ENCODE measurements at places on chromosomes 7 and 10. TPM values are rescaled to one million over a fixed set of nuclear protein-coding genes. Genes with fewer than 3 reads are reported as not detected.

DNA sequence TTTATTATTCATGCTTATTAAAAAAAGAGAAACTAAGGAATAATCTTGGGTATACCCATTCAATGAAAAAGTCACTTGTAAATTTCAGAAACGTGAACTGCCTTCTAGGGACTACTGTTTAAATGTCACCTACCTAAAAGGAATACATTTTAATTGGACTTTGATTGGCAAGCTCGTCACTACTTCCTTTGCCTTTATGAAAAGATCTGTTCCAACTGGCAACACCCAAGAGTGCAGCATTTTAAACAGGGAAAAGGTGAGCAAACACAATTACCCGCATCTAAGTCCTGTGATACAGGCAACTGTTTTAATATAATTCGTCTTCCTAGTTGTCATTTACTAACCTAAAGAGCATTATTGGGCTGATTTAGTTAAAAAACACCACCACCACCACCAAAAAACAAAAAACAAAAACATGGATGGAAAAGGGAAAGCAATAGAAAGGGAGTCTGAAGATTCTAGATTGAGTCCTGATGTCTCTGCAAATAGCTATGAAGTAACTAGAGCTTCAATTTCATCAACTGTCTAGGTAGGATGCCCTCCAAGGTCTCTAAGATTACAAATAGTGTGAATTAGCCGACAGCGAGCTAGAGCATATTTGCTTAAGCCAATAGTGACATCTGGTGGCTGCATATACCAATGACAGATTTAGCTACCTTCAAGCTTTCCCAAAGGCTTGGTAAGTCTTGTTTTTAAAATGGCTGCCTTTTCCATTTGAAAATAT lies 33.8 kb upstream of the ICA1 start:
- peak; percentile 89 for DNase-seq
- no peak overlapping the region for H3K4me3 ChIP-seq
- H3K36me3 ChIP-seq, result no peaks in the 10 kb centered on the region
- no peaks in the 10 kb centered on the region for H3K4me1 ChIP-seq
- no peak overlapping the region for H3K27ac ChIP-seq
- H3K27me3 ChIP-seq, result no peaks in the 10 kb centered on the region

HHEX gene
- total RNA-seq, result 11.0 TPM

GRCh38 chr10:100148353-100149211 lies 37.2 kb downstream of the ERLIN1 start:
- H3K27ac ChIP-seq, result no peak overlapping the region
- DNase-seq, result peak; percentile 60
- no peak overlapping the region for H3K4me3 ChIP-seq
- H3K36me3 ChIP-seq, result peaks cover 33% of the 10 kb centered on the region
- peaks cover 28% of the 10 kb centered on the region for H3K4me1 ChIP-seq
- H3K27me3 ChIP-seq, result no peaks in the 10 kb centered on the region

DNA sequence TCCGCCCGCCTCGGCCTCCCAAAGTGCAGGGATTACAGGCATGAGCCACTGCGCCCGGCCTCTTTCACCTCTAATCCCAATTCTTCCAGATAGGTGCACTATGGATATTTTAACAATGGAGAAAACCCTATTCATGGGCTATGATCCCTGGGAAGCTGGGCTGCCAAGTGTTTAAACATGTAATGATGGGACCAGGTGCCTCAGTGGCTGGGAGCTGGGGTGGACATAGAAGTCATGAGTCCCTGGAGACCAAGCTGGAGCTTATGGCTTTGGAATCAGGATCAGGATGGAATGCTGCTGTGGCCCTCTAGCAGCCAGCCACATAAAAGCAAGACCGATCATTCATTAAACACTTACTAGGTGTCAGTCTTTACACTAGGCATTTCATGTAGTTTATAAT lies 41.8 kb upstream of the IGFBP3 start:
- DNase-seq, result no peak
- no peak overlapping the region for H3K27ac ChIP-seq
- no peaks in the 10 kb centered on the region for H3K4me1 ChIP-seq
- no peaks in the 10 kb centered on the region for H3K27me3 ChIP-seq

DNA sequence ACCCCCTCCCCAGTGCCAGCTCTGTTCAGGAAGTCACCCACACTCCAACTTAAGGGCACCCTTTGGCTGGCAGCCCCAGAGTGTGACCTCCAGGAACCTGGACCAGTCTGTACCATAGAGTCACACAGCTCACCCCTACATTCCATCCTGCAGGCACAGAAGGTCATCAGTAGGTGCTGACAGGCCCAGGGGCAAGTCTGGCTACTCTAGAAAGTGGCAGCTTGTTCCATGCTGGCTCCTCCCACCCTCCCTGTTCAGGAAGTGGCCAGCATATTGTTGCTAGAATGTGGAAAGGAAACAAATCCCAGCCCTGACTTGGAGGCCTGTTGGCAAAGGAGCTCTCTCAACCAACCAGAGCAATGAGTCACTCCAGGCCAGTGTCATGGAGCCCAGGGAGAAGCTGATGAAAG lies 3.2 kb upstream of the NCOA4 start:
- peaks cover 20% of the 10 kb centered on the region for H3K4me1 ChIP-seq
- H3K36me3 ChIP-seq, result no peaks in the 10 kb centered on the region

DNA sequence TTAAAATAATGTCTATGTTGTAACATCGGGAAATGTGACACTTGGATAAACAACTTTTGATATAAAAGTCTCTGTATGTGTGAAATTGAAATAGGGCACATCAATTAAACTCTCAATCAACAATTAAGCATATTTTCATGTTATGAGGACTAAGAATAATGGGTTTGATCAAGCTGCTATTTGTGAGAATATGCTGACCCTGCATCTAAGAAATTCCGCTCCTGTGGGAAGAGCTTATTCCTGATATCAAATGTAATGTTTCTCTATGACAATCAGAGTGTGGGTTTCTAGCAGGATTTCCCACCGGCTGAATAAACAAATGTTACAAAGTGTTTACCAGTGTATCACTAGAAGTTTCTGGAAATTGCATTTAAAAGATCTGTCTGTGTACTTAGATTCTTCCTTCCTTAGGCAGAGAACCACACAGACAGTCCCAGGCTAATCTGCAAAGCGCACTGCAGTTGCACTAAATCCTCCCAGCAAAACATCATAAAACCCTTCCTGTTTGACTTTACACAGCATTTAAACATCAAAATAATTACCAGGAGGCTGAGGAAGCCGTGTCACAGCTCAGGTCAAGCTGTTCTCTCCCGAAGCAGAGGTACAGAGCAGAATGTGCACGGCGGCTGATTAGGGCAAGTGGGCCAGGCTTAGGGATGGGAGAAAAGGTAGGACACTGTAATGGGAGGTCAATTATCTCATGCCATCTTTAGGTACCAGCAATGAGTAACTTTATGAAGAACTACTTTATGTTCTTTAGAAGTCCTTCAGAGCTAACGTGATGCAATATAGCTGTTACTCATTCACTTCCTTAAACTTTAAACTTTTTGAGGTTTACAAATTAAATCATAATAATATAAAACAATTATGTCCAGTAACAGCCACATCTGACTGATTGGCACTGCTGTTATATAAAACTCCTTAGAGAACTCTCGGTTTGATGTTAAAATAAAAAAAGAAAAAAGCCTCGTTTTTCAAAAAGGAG lies 109.1 kb upstream of the CTTNBP2 start:
- no peaks in the 10 kb centered on the region for H3K36me3 ChIP-seq
- H3K4me3 ChIP-seq, result no peak overlapping the region
- DNase-seq, result no peak
- no peaks in the 10 kb centered on the region for H3K4me1 ChIP-seq
- H3K27me3 ChIP-seq, result no peaks in the 10 kb centered on the region
- H3K27ac ChIP-seq, result no peak overlapping the region

TMEM184A gene
- 34.8 TPM for total RNA-seq

ARHGAP22 gene
- total RNA-seq, result 9.9 TPM

DNA sequence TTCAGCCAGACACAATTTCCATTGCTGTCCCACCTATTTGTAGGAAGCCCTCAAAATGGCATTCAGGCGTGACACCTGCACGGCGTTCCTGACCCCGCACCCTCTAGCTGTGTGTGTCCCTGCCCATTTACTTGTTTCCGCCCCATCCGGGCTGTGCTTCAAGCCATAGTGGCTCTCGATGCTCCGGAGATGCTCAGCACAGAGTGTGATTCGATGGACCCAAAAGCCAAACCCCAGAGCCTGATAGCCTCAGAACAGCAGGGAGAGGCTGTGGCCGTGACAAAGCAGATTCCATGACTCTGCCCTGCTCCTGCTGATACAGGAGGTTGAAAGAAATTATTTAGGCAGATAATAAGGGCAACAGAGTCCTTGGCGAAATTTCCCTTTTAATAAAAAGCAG lies 13.4 kb downstream of the BUD31 start:
- no peaks in the 10 kb centered on the region for H3K4me1 ChIP-seq
- H3K4me3 ChIP-seq, result no peak overlapping the region
- no peak for DNase-seq
- H3K36me3 ChIP-seq, result peaks cover 45% of the 10 kb centered on the region
- H3K27ac ChIP-seq, result no peak overlapping the region

NUTM2B gene
- total RNA-seq, result 1.4 TPM

- peaks cover 30% of the 10 kb centered on the region for H3K4me1 ChIP-seq
- H3K36me3 ChIP-seq, result no peaks in the 10 kb centered on the region
- peaks cover 46% of the 10 kb centered on the region for H3K27me3 ChIP-seq
- H3K4me3 ChIP-seq, result no peak overlapping the region
Observed at GRCh38 chr7:23476286-23477156, 6.2 kb upstream of the IGF2BP3 start.

DNA sequence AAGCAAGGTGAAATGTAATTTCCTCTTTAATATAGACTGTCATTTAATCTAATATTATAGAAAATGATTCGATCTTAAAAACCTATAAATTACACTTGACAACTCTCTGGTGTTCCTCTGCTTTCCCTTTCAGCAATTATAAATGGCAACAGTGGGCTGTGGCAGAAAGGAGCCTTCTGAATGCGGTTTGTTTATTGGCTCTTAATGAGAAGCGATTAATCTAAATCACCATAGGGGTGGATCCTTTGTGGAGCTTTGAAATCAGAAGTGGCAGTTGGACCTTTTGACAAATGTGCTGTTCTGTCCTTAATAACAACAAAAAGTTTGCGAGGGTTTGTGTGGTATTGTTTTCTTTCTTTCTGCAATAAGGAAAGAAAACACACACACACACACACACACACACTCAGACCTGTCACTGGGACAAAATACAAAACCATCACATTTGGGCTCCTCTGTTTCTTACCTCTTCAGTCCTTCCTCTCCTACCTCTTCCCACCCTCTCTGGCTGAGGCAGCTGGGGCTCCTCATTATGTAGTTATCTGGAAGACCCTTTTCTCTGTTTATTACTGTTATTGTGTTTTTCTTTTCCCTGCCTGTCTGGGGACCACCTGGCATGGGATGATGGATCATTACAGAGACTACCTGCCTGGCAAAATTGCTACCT lies 316.2 kb downstream of the SORCS3 start:
- no peak overlapping the region for H3K27ac ChIP-seq
- no peak overlapping the region for H3K4me3 ChIP-seq
- no peaks in the 10 kb centered on the region for H3K36me3 ChIP-seq

DNA sequence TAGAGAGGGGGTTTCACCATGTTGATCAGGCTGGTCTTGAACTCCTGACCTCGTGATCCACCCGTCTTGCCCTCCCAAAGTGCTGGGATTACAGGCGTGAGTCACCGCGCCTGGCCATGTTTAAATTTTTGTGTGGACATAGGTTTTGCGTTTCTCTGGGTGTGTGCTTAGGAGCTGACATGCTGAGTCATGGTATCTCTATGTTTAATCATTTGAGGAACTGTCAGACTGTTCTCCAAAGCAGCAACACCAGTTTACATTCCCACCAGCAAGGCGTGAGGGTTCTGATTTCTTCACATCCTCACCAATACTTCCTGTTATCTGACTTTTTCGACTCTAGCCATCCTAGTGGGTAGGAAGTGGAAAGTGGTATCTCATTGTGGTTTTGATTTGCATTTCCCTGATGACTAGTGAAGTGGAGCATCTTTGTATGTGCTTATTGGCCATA lies 153.7 kb downstream of the DNAJB6 start:
- H3K27me3 ChIP-seq, result no peaks in the 10 kb centered on the region
- DNase-seq, result peak; percentile 62
- H3K4me3 ChIP-seq, result no peak overlapping the region
- H3K4me1 ChIP-seq, result peaks cover 6% of the 10 kb centered on the region

DNA sequence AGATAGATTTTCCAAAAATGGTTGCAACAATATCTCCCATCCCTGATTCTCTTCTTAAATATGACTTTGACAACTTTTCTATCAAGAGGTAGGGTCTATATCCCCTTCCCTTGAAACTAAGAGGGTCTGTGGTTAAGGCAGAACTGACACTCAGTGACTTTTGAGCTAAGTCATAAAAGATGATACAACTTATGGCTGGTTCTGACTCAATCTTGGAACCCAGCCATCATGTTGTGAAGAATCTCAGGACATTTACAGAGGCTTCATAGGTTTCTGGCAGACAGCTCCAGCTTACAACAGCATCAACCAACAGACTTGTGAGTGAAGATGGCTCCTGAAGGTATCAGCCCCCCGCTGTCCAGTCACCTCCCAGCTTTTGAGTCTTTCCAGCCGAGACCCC lies 203.5 kb downstream of the RNLS start:
- no peaks in the 10 kb centered on the region for H3K36me3 ChIP-seq
- H3K4me1 ChIP-seq, result no peaks in the 10 kb centered on the region
- no peak for DNase-seq
- no peak overlapping the region for H3K4me3 ChIP-seq

DNA sequence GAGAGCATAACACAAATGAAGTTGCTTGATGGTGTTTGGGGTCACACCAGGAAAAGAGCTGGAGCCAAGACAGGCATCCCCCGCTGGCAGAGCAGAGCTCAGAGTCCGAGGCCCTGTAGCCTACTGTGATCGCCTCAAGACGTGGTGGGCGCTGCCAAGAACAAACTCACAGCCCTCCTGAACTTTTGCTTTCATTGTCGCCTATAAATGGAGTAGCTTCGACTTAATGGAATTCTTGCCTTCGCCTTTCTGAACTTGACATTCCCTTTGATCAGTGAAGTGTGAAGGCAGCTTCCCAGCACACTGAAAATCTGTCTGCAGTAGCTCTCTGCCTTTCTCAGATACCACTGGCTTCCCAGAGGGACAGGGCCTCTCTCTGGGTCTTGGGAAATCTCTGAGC lies 21.3 kb downstream of the CPXM2 start:
- DNase-seq, result no peak
- H3K4me3 ChIP-seq, result no peak overlapping the region
- H3K27ac ChIP-seq, result no peak overlapping the region
- H3K27me3 ChIP-seq, result peaks cover 40% of the 10 kb centered on the region
- H3K4me1 ChIP-seq, result no peaks in the 10 kb centered on the region

DNA sequence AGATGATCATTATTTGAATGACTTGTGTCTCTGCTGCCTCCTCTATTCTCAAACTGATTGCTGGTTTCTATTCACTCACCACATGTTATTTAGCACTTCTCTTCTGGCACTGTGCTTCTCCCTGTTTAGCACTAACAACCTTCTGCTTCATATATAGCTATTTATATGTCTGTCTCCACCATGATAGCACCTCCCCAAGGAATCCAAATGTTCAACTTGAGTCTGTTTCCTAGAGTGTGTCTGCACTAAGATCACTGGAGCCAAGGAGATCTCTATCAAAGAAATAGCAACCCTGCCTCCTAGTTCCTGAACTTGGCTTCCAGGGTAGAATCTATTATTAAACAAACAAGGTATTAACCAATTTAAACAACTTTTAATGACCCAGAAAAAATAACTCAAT lies 104.5 kb downstream of the CYP26A1 start:
- no peaks in the 10 kb centered on the region for H3K27me3 ChIP-seq
- DNase-seq, result no peak
- H3K4me3 ChIP-seq, result no peak overlapping the region
- H3K36me3 ChIP-seq, result no peaks in the 10 kb centered on the region
- no peaks in the 10 kb centered on the region for H3K4me1 ChIP-seq

GRCh38 chr7:8149222-8149621 lies 112.7 kb downstream of the ICA1 start:
- no peaks in the 10 kb centered on the region for H3K36me3 ChIP-seq
- H3K27ac ChIP-seq, result no peak overlapping the region

GRID1 gene
- 5.6 TPM for total RNA-seq

CTTNBP2 gene
- total RNA-seq, result 5.4 TPM

AKR1C8 gene
- not detected for total RNA-seq

Measured in HCT116 (cell line).